ENCODE measurements at places on chromosomes 6 and 20.

DNA sequence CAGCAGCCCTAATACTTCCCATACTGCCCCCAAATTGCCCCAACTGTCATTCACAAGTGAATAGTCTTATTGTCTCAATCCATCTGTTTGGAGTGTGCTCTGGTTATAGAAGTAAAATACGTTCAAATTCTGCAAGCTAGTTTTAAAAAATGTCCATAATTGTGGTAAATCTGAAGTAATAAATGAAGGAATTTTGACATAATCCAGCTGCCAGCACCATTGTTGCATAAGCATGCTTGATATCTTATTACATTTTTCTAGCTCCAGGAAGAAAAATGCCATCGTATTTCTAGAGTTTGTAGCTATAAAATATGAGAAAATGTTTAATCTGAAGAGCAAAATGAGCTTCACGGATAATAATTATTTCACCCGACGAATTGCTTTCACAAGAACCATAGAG, 664.7 kb downstream of the RFPL4B start:
- peak; percentile 13 for DNase-seq

DNA sequence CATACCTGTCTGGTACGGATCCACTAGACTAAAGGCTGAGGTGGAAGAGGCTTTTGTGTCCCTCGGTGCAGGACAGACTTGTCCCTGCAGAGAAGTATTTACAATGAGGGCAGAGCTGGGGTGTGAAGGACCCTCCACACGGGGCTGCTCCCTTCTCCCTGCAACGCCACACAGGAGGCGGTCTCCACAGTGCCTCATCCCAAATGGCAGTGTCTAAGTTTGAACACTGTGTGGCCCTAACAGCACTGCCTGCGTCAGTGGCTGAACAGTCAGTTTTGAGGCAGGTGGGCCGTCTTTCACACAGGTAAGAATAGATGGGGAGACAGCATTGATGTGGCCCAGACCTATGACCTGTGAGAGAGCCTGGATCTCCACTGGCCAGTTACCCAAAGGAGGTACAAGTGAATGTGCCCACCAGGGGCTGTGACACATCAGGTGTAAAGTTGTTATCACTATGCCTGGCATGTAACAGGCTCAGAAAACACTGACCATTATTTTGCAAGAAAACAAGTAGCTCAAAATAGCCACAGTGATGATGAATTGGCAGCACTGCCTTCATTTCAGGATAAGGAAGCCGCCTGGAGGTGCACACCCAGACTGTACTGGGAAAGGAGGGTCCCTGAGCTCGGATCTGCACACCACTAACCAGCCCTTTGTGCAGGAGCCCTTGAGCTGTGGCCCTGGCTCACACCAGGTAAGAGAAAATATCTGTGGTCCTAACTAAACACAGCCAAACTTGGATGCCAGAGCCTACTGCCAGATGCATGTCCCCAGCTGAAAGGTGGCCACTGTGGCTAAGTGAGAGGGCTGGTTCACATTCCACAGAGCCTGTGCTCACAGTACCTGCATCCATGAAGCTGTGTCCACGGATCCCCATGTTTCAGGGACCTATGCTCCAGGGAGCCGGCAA, 246.7 kb downstream of the DLL1 start:
- no peak for DNase-seq

DNA sequence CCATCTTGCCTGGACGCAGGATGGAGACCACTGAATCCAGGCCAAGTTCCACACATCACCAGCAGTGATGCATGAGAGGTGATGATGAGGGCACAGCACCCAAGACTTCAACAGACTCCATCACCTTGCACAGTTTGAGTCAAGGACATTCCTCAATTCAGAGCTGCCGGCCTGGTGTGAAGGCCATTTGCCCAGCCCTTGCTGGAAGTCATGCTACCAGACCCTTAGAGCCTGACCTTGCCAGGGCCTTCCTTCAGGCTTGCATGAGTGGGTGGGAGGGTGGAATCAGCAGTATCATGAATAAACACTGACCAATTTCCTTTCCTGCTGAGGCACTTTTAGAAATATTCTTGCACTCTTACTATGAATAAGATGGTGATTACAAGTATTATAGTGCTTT, 130.2 kb upstream of the SSTR4 start:
- no peak for DNase-seq

GRCh38 chr6:139474145-139475108, 100.0 kb upstream of the CITED2 start:
- DNase-seq = peak; percentile 26

GRCh38 chr6:33693186-33694105, 18.1 kb downstream of the UQCC2 start:
- no peak for DNase-seq

- peak; percentile 68 for DNase-seq
Observed at GRCh38 chr6:1770435-1770843, 160.7 kb downstream of the FOXC1 start.

GRCh38 chr6:167235005-167235404, 56.1 kb upstream of the UNC93A start:
- DNase-seq = no peak

GRCh38 chr6:156425359-156426020, 351.7 kb upstream of the ARID1B start:
- peak; percentile 98 for DNase-seq

DNA sequence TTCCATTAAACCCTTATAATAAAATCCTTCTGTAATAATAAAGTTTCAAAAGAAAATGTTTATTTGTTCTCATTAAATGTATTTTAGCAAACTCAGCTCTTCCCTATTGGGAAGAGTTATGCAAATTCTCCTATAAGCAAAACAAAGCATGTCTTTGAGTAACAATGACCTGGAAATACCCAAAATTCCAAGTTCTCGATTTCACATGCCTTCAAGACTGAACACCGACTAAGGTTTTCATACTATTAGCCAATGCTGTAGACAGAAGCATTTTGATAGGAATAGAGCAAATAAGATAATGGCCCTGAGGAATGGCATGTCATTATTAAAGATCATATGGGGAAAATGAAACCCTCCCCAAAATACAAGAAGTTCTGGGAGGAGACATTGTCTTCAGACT, 3.8 kb downstream of the IL17A start:
- DNase-seq = no peak

DNA sequence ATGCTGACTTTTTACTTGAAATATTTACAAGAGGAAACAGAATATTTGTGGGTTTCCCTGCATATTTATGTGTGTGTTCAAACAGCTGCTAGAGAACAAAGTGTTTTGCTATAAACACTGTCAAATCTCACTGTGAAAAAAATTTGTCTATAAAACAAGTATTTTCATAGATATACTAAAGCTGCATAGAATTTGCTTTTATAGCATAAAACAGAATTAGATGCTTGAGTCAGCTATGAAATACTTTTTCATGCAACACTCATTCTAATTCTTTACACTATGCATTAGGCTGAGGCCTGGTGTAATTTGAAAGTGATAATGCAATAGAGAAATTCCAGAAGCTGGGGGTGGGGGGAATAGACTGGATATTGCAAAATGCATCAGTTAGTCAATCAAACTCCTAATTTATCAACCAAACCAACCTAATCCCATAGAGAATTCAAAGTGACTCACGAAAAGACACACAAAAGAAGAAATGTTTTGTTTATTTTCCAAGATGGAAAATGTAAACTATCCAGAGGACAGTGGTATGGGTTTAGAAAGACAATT, 148.2 kb downstream of the LAMA2 start:
- DNase-seq = peak; percentile 52

DNA sequence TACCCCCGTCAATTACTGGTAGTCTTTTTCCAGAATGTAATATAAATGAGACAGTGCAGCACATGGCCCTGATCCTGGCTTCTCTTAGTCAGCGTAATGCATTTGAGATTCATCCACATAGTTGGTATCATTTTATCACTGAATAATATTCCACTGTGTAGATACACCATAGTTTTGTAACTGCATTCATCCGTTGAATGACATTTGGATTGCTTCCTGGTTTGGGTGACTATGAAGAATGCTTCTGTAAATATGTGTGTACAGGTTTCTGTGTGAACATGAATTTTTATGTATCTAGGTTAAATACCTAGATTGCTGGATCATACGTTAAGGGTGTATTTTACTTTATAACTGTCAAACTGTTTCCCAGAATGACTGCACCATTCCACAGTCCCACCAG, 62.6 kb upstream of the STMND1 start:
- no peak for DNase-seq

DNA sequence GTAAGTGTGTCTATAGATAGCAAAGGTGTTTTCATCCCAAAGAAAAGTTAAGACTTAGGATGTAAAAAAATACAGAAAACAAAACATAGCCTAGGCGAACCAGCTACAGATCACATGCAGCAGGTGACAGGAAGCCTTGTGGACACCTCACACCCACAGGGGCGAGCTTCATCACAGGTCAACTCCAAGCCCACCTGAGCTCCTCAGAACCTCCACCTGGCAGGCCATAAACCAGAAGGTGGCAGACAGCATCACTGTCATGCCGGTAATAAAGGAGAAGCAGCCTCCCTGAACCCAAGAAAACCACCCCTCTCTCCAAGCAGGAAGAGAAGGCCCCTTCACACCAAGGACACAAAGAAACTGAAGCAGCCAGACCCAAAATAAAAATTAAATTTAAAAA, 1.0 kb downstream of the RALGAPA2 start:
- DNase-seq = no peak

DNA sequence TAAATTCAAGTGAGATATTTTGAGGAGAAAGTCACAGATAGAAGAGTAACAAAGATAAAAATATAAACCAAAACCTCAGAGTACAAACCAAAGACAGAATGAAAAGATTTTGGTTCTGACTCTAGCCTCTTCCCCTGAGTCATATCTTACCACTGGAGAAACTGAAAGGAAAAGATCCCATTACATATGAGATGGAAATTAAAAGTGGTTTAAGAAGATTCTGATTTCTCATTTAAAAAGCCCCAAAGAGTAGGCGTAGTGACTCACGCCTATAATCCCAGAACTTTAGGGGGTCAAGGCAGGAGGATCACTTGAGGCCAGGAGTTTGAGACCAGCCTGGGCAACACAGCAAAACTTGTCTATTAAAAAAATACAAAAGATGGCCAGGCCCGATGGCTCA, 30.6 kb downstream of the SPINT4 start:
- DNase-seq = no peak

DNA sequence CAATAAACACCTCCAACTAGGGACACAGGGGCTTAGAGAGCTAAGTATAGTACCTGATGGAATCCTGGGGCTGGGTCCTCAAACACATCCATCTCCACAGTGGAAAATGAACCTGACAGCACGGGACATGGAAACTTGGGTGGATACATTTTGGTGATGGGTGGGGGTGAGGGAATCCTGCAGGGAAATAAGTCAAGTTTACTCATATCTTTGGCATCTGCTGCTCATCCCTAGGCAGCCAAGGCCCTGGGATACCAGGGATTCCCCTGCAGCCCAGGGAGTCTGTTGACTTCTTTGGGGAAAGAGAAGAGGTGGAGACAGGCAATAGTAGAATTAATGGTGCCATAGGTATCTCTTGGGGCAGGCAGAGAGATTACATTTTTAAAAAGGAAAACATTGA, 6.6 kb downstream of the APOBEC2 start:
- DNase-seq = peak; percentile 12

- no peak for DNase-seq
Observed at GRCh38 chr6:150715133-150715532, 115.4 kb downstream of the PLEKHG1 start.

All from astrocyte of the spinal cord (primary cell).